ENCODE measurements at places on chromosomes 2 and 18.

- DNase-seq, result peak; percentile 75
- H3K27ac ChIP-seq, result no peak overlapping the region
- no peaks in the 10 kb centered on the region for H3K4me1 ChIP-seq
- peaks cover 4% of the 10 kb centered on the region for H3K27me3 ChIP-seq
- no peaks in the 10 kb centered on the region for H3K36me3 ChIP-seq
- no peak overlapping the region for H3K4me3 ChIP-seq
Observed at GRCh38 chr2:200703127-200703925, 108.4 kb upstream of the BZW1 start.

GRCh38 chr2:9154061-9154460, 52.6 kb upstream of the ASAP2 start:
- no peak overlapping the region for H3K4me3 ChIP-seq
- DNase-seq, result no peak
- H3K27me3 ChIP-seq, result no peaks in the 10 kb centered on the region
- H3K4me1 ChIP-seq, result peaks cover 2% of the 10 kb centered on the region

- H3K27ac ChIP-seq, result no peak overlapping the region
- H3K27me3 ChIP-seq, result peaks cover 3% of the 10 kb centered on the region
- H3K36me3 ChIP-seq, result no peaks in the 10 kb centered on the region
- peaks cover 5% of the 10 kb centered on the region for H3K4me1 ChIP-seq
- no peak overlapping the region for H3K4me3 ChIP-seq
Observed at GRCh38 chr2:758073-758820, 81.0 kb upstream of the TMEM18 start.

DNA sequence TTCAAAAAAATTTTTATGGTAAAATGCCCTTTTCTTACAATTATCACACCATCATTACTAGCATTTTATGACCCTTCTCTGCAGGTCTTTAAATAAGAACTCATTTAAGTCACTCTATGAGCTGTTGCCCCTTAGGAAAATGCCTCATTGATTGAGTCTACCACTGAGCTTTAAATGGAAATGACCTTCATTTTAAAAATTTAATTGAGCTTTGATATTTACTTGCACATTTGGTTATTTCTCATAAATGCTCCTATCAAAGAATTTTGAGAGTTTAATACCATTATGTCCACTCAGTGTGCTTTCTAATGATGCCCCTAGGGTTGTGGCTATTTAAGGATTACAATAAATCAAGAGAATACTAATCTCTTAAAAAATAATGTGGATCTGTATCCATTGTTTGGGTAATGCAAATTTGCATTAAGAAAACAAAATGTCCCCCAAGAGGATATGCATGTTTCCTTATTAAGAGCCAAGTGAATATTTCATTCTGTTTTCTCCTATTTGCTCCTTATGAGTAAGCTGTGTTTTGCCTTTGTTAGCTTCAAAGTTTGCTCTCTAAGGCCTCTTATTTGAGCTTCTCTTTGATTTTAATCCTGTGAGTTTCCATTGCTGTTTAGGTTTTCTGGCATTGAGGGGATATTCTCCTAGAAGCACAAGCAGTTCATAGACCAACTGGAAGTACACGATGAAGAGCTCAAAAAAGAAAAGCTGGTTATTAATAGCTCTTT, 69.8 kb downstream of the CERS6 start:
- H3K4me3 ChIP-seq, result no peak overlapping the region
- no peak for DNase-seq
- peaks cover 3% of the 10 kb centered on the region for H3K4me1 ChIP-seq
- H3K36me3 ChIP-seq, result no peaks in the 10 kb centered on the region

GRCh38 chr2:230669386-230669950, 43.2 kb upstream of the CAB39 start:
- H3K4me1 ChIP-seq, result peaks cover 21% of the 10 kb centered on the region
- DNase-seq, result no peak
- no peak overlapping the region for H3K27ac ChIP-seq
- H3K36me3 ChIP-seq, result no peaks in the 10 kb centered on the region

All from mesenchymal stem cell (in vitro differentiated cells and primary cell).